Upper lobe of right lung (tissue), 1 donor: ENCODE measurements at places on chromosomes 2 and 18.

DNA sequence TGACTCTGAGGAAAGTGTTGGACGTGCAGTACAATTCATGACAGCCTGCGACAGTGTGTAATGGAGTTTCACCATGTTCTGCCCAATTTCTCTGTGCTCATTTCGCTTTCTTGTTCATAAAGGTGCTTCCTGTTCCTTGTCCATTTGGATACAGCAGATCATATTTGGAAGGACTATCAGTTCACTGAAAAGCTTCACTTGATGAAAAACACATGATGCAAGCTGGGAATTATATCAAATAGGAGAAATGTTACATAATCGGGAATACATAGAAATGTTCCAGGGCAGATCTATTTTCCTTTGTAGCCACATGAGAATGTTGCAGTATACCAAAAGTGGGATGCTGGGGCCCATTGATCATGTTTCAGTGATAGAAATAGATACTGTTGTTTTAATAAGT is 266.3 kb upstream of the SLC14A2 start:
- DNase-seq, result no peak

DNA sequence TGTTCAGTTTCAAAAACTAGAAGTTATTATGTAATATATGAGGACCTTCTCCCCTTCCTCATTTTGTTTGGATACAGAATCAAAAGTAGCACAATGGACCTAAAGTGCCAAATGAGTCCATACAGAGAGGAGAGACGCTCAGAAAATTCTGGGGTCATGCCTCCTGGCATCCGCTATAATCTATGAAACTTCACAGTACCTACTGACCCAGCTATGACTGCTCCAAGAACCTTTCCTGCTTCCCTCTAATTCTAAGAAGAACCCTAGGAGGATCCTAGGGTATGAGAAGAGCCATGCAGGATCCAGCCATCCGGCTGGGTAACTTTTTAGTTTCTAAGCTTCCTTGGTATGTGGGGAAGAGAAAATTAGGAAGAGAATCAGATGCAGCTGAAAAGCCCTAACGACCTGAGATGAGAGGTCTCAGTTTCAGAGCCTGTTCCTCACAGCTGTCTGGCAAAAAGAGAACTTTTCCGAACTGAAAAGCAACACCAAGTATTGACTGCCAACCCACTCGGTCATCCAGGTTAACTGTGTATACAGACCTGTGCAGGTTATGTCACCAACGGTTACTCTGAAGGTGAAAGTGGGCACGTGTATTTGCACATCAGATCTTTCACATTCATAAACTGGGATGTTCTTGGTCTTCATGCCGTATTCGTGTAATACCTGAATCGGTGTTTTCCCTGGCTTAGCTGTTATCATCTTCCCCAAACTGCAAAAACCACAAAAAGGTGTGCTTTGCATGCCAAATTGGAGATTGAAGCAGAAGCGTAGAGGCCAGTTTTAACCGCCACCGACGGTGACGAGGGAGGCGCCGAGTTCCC is 1.1 kb downstream of the PRKRA start:
- no peak for DNase-seq

GRCh38 chr2:126658319-126658904 is 2.5 kb downstream of the GYPC start:
- DNase-seq, result no peak

DNA sequence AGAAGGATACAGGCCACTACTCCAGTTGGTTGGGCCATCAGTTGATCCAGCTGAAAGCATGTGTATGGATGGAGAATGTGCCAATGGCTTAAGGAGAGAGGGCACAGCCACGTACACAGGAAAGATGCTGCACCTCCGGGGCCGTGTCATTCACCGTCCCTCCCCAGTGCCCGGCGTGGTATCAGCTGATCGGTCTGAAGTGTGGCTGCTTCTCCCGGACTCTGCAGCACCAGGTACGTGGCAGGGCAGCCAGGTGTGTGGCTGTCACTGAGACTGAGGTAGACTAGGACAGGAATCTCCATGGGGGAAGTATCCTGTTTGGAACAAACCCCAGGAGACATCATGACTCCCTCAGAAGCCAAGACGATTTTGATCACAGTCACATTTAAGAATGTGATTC is 4.2 kb upstream of the ERFE start:
- DNase-seq, result no peak

DNA sequence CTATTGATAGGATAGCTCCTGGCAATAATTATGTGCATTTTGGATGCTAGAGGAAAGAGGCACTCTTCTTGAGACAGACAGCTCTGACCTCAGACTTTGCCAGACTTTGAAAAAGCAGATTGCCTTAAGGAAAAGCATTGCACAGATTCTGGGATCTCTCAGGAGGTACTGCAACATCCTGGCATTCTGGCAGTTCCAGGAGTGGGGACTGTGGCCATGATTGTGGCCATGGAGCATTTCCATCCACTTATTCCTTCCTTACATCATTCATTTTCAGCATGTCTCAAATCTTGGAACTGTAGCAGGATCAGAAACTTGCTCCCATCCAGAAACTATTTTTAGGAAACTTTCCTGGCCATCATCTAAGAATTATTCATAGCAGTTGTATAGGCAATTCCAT is 144.9 kb upstream of the FOSL2 start:
- DNase-seq, result no peak

- DNase-seq, result peak; percentile 93
These were observed 20.3 kb upstream of the DNMT3A start for GRCh38 chr2:25362049-25362433.

- DNase-seq, result no peak
These were observed 29.4 kb downstream of the ZFP36L2 start for GRCh38 chr2:43196768-43197587.

DNA sequence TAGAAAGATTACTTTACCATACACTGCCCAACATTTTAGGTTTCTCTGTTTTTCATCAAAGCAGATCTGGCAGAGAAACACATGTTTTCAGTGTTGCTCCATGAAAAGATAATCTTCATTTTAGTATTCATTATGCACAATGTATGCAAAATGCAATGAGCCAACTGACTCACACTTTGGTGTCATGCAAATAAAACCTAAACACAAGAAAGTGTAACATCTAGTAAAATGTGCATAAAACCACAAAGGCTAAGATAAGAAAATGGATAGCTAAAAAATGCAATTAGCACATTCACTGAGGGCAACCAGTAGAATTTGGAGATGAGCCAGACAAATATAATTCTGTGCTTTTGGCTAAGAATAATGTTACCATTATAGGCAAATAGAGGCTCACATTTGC is 203.5 kb upstream of the UBE2E3 start:
- no peak for DNase-seq

- DNase-seq, result no peak
These were observed 746.0 kb downstream of the METTL4 start for GRCh38 chr18:1825296-1825695.
